MV-4-11 (cell line): ENCODE measurements at places on chromosomes 1 and 21.

GRCh38 chr1:240464099-240464498 is 147.9 kb downstream of the GREM2 start:
- DNase-seq: no peak

DNA sequence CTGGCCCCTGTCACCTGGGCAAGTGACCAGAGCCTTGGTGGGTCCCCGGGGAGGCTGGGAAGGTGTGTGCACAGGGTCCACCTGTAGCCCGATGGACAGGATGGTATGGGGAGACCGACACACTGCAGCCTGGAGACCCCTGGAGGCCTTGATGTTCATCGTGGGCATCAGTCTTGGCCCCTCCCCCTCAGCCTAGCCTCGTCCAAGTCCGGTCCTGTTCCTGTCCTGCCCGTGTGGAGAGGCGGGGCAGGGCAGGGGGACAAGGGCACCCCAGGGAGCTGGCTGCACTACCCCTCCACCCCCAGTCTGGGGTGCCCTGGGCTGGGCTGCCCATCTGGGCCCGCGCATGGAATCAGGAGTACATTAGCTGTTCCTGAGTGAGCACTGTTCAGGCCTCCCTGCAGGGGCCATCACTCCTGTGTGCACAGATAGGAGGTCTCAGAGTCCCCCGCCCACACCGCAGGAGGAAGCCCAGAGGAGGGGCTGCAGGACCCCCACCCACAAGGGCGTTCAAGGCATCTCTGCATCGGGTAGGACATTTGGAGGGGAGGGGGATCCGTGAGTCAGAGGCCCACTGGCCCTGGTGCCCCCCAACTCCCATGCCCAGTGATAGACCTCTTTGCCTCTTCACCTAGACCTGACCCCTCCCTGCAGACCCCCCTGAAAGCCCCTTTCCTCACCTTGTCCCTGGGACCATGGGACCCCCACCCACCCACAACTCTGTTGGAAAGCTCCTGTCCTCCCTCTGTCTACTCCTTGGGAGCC is 63.2 kb downstream of the WNT9A start:
- DNase-seq: no peak

DNA sequence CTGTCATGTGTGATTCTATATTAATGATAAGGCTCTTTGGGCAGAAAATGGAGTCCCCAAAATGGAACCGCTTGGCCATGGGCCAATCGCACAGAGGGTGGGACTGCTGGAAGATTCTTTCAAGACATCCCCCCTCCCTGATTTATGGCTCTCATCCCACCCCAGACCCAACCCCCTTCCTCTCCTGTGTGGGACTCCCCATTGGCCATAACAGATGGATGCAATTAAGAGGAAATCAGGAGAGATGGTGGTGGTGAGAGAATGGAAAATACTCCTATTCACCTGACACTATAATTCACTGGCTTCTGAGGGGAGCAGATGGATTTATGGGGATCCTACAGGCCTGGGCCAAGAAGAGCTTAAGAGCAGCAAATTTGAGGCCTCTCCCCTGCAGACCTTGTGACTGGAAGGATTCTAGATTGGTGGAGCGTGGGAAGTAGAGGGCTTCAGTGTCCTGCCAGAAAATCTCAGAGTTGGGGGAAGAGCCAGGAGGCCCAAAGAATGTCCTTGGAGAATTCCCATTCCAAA is 1.7 kb downstream of the IGFN1 start:
- DNase-seq: no peak

DNA sequence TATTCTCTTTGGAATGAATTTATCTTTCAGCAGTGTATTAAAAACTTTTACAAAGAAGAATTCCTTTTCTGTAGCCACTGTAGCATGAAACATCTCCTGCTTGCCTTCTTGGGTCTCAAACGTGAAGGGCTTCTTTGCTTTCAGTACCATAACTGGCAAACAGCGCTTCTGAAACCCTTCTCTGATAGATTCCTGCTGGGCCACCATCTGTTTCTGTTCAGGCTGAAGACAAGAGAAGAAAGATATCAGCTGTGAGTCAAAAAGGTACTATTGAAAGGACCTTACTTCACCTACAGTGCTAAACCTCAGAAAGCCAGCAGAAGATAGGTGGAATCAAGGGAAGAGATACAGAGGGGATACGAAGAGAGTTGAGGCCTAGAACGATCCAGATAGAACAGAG is 10.5 kb downstream of the AIM2 start:
- DNase-seq: no peak

DNA sequence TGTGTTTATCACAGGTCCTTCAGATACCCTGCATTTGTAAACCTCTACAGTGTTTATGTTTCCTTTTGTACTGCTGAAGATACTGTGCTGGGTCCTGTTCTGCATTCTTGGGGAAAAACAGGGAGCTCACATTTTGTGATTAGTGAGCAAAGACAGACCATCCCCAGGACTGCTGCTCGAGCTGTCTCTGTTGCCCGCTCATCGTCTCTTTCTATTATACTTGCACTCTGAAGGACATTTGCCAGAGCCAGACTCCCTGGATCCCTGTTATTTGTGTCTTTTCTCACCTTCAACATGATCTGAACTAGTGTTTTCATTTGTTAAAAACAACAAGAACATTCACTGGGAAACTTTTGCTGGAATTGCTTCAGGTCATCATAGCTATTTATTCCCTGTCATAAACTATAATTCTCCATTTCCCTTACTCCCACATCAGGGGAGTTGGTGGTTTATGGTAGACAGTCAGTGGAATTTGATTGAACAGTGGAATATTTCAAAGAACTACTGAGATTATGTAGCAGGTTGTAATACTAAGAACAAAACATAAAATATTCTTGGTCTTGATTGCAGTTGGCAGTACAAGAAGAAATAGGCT is 53.0 kb downstream of the PRRX1 start:
- no peak for DNase-seq

DNA sequence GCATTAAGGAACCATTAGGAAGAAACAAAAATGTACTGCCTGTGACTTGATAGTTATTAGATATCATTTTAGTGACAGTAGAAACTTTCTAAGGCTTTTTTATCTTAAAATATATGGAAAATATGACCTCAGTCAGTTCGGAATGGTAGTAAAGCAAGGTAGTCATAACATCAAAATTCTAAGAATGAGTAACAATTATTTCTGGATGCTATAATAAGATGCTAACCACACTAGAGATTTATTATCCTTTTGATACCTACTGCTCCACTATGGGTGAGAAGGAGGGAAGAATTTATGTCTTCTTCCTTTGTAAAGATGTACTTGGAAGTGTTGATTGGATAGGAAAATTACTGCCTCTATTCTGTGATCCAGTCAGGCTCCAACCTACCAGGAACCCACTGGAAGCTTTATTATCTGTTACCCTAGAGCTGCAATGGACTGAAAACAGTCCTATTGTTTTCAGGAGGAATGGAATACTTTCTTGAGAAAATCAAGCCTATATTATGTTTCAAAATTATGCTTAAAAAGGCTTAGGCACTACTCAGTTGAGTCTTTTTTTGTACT is 8.8 kb downstream of the FMN2 start:
- no peak for DNase-seq

- DNase-seq: peak; percentile 67
Measured at GRCh38 chr1:40312238-40313205, 4.6 kb downstream of the COL9A2 start.

DNA sequence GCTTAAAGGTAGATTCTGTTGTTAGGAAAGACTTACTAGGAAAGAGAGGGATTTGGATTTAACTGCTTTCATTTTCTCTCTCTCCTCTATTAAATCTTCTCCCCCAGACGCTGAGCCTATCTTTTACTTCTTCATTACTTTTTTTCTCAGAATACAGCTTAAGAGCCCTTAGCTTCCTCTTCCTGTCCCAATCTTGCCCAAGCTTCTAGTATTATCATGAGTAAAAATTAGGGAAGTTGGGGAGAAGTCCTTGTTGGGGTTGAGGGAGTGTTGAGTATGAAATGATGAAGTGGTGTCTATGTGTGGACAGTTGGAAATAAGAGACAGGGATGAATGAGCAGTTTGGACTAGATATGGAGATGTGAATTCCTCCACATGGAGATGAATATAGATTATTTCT is 35.0 kb downstream of the ACP6 start:
- DNase-seq: peak; percentile 91

DNA sequence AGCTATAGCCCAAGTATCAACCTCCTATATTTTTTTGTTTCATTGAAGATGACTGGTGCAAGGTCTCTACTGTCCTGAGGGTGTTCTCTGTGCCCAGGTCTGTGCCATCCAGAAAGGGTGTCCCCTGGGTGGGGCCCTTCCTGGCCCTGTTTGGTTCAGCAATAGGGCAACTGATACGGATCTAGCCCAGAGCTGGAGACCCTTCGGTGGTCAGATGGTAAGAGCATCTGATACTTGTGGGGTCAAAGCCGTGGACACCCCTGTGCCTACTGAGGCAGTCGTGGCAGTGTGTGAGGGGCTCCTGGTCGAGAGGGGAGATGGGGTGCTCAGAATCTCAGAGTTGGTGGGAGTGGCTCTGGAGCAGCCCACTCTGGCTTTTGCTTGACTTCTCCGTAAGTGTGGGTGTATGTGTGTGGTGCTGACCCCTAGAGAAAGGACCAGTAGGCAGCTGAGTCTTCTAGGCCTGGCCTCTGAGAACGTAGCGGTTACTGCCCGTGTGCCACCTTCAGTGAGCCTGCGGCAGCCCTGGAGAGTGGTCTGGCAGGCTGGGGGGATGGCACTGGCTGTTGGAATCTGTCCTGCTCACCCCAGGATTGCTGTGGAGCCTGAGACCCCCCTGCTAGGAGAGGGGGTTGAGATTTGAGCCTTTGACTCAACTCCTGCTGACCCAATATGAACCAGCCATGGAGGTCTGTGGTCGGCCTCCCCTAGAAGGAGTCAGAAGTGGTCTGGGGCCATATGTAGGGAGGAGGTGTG is 2.7 kb downstream of the AMPD2 start:
- no peak for DNase-seq

- no peak for DNase-seq
Measured at GRCh38 chr1:235079443-235080296, 49.0 kb downstream of the TOMM20 start.

GRCh38 chr1:44903011-44903680 is 60.1 kb upstream of the PTCH2 start:
- DNase-seq: no peak

DNA sequence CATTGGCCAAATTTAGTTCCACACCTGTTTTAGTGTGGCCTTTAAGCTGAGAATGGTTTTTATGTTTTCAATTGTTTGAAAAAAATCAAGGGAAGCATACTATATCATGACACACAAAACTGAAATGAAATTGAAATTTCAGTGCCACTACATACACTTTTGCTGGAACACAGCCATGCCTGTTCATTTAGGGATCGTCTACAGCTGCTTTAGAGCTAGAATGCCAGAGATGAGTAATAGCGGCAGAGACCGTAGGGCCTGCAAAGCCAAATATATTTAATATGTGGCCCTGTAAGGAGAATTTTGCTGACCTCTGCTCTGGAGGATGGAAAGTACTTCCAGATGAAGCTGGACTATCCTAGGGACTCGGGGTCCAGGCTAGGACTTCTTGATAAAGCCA is 62.5 kb upstream of the LYST start:
- no peak for DNase-seq

DNA sequence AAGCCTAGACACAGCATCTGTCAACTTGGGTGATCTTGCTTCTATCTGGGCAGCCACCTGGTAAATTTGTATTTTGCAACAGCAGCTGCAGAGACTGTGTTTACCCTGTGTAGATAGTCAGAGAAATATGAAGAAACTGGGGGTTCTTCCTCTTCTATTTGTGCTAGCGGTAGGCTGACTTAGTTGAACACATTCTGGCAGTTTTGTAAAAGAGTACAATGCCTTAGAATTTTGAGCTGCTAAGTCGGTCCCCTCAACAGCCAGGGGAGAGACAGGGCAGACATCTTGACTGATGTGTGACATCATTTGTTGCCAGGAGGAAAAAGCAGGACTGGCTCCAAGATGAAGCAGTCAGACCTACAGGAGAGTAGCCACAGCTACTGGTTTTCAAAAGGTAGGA is 53.7 kb downstream of the KCNJ6 start:
- peak; percentile 49 for DNase-seq

- DNase-seq: no peak
Measured at GRCh38 chr1:219476716-219477115, 136.2 kb downstream of the ZC3H11B start.

- DNase-seq: no peak
Measured at GRCh38 chr1:25587290-25587689, 29.3 kb upstream of the MAN1C1 start.

GRCh38 chr21:23478381-23478780 is 2128.9 kb downstream of the MRPL39 start:
- DNase-seq: no peak

GRCh38 chr1:9101510-9102146 is 27.3 kb downstream of the GPR157 start:
- DNase-seq: peak; percentile 69

GRCh38 chr1:211192227-211192626 is 58.3 kb upstream of the KCNH1 start:
- DNase-seq: no peak

GRCh38 chr1:27618341-27619082 is 14.6 kb upstream of the AHDC1 start:
- DNase-seq: peak; percentile 89

GRCh38 chr1:59428828-59429227 is 131.9 kb downstream of the FGGY start:
- no peak for DNase-seq

- DNase-seq: no peak
Measured at GRCh38 chr1:2229911-2230731, 2.0 kb downstream of the SKI start.

GRCh38 chr1:37515185-37516034 is 844 bp upstream of the MEAF6 start:
- DNase-seq: no peak

DNA sequence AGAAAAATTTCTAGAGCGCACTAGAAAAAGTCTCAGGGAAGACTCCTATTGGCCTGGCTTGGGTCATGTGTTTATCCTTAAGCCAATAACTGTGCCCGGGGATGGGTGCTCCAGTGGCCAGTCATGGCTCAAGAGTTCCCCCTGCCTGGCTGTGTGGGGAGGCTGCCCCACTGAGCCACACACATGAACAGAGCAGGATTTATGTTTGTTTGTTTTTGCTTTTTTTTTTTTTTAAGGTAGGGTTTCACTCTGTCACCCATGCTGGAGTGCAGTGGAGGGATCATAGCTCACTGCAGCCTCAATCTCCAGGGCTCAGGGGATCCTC is 21.8 kb downstream of the EDN2 start:
- DNase-seq: no peak

GRCh38 chr1:235511470-235512240 is 7.4 kb upstream of the B3GALNT2 start:
- DNase-seq: no peak

DNA sequence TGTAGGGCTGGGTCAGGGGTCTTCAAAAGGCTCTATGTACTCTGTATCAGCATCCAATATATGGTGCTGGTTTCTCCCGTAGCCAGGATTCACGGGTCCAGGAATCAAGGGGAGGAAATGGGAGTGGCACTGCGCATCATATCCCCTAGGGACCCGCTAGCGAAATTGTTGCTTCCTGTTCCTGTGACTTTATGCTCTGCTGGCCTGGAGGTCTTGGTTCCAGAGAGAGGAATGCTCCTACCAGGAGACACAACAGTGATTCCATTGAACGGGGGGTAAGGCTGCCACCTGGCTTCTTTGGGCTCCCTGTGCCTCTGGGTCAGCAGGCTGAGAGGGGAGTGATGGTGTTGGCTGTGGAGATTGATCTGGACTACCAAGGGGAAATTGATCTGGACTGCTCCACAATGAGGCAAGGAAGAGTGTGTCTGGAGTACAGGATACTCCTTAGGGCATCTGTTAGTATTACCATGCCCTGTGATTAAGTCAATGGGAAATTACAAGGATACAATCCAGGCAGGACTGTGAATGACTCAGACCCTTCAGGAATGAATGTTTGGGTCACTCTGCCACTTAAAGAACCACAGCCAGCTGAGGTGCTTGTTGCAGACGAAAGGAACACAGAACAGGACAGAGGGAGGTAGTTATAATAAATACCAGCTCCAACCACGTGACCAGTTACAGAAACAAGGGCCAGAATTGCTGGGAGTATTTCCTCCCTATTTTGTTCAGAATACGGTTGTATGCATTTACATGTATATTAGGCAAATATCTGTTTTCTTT is 10.2 kb downstream of the SPSB1 start:
- DNase-seq: no peak
